Vein endothelial cell (primary cell): ENCODE measurements at places on chromosomes 1 and 21. TPM values are rescaled to one million over a fixed set of nuclear protein-coding genes. Genes with fewer than 3 reads are reported as not detected.

The CENPF gene
- total RNA-seq, result 20.9 and 45.8 TPM in 2 replicates

The EPHA8 gene
- not detected in 2 replicates for total RNA-seq

The OR2G3 gene
- not detected in 2 replicates for total RNA-seq

The LORICRIN gene
- not detected in 2 replicates for total RNA-seq

The TACSTD2 gene
- 15.9 and 23.8 TPM in 2 replicates for total RNA-seq

The DYNLT5 gene
- total RNA-seq, result 3.4 and 3.9 TPM in 2 replicates

The CSF3R gene
- total RNA-seq, result not detected in 2 replicates

The TNFAIP8L2 gene
- not detected in 2 replicates for total RNA-seq

The ARMH1 gene
- total RNA-seq, result 0.19 and 0.33 TPM in 2 replicates

The RASSF5 gene
- 0.19 and 0.33 TPM in 2 replicates for total RNA-seq

The FCRL5 gene
- not detected in 2 replicates for total RNA-seq

The MYBPH gene
- not detected in 2 replicates for total RNA-seq

The AMIGO1 gene
- total RNA-seq, result 0.38 and 0.65 TPM in 2 replicates

The PIK3C2B gene
- 40.4 and 52.6 TPM in 2 replicates for total RNA-seq

The NID1 gene
- 167 and 256 TPM in 2 replicates for total RNA-seq

The SMIM11 gene
- total RNA-seq, result 4.4 and 8.8 TPM in 2 replicates

The CCT8 gene
- total RNA-seq, result 241 and 253 TPM in 2 replicates

The SLC5A9 gene
- not detected in 2 replicates for total RNA-seq

The TNFRSF8 gene
- 0.19 TPM in 1 of 2 replicates, not detected in the other for total RNA-seq

The CATSPER4 gene
- not detected in 2 replicates for total RNA-seq

The OR10J1 gene
- not detected in 2 replicates for total RNA-seq

The CNKSR1 gene
- total RNA-seq, result not detected in 2 replicates

The LCE1E gene
- not detected in 2 replicates for total RNA-seq

The KCNQ4 gene
- not detected in 2 replicates for total RNA-seq

The CYP4Z1 gene
- not detected in 2 replicates for total RNA-seq

The PM20D1 gene
- under 0.01 TPM in 1 of 2 replicates, not detected in the other for total RNA-seq

The TLR5 gene
- under 0.01 and 0.96 TPM in 2 replicates for total RNA-seq

The STIL gene
- 9.5 and 22.9 TPM in 2 replicates for total RNA-seq

The OR6K2 gene
- total RNA-seq, result not detected in 2 replicates

The HLCS gene
- 16.0 and 20.3 TPM in 2 replicates for total RNA-seq

The KRTAP21-2 gene
- total RNA-seq, result not detected in 2 replicates

The CLCA1 gene
- not detected in 2 replicates for total RNA-seq
